Lower leg skin (tissue), 4 donors: ENCODE measurements at places on chromosomes 1 and 21. TPM values are rescaled to one million over a fixed set of nuclear protein-coding genes. Genes with fewer than 3 reads are reported as not detected.

ERMAP gene
- 11.5 TPM for total RNA-seq

GRCh38 chr1:30450818-30451233 lies 272.6 kb downstream of the MATN1 start:
- peak; percentile 59 for DNase-seq

- no peak for DNase-seq
These were observed 1920.4 kb downstream of the MRPL39 start for GRCh38 chr21:23686737-23687523.

- no peak for DNase-seq
These were observed 23.1 kb downstream of the UBE2G2 start for GRCh38 chr21:44778499-44778911.
